ENCODE measurements at places on chromosomes 3 and 15. TPM values are rescaled to one million over a fixed set of nuclear protein-coding genes. Genes with fewer than 3 reads are reported as not detected.

The NANOGP8 gene
- 1.3 TPM for total RNA-seq

The ACY1 gene
- total RNA-seq: 49.2 TPM

The SLC15A2 gene
- 2.2 TPM for total RNA-seq

The TMCO5A gene
- total RNA-seq: not detected

The BCHE gene
- 27.1 TPM for total RNA-seq

The LSAMP gene
- 3.8 TPM for total RNA-seq

The SERINC4 gene
- total RNA-seq: not detected

The SST gene
- not detected for total RNA-seq

The GABRA5 gene
- not detected for total RNA-seq

The LYZL4 gene
- total RNA-seq: not detected

The B3GNT5 gene
- 6.2 TPM for total RNA-seq

The TGM4 gene
- 0.16 TPM for total RNA-seq

The TM4SF1 gene
- total RNA-seq: 559 TPM

The GRIP2 gene
- total RNA-seq: 0.88 TPM

The CHRNA7 gene
- 2.3 TPM for total RNA-seq

The GOLGA6D gene
- 0.16 TPM for total RNA-seq

The CSNK1G1 gene
- 31.2 TPM for total RNA-seq

The WNT7A gene
- total RNA-seq: not detected
